Renal cortex interstitium (tissue), 15 donors: ENCODE measurements at places on chromosomes 1 and 21. TPM values are rescaled to one million over a fixed set of nuclear protein-coding genes. Genes with fewer than 3 reads are reported as not detected.

Gene TAL1
- polyA plus RNA-seq, result 5.5 TPM

Gene APOBEC4
- polyA plus RNA-seq, result not detected

Gene CELA3B
- polyA plus RNA-seq, result 0.29 TPM

Gene OR6K3
- polyA plus RNA-seq, result 0.08 TPM

Gene FAM131C
- polyA plus RNA-seq, result 1.9 TPM

Gene RGS13
- polyA plus RNA-seq, result not detected

Gene PPFIA4
- polyA plus RNA-seq, result 8.5 TPM

Gene HNRNPR
- polyA plus RNA-seq, result 297 TPM

Gene MROH9
- polyA plus RNA-seq, result not detected

Gene PRRX1
- polyA plus RNA-seq, result 1.2 TPM

Gene GPA33
- polyA plus RNA-seq, result 1.0 TPM

Gene EXTL1
- polyA plus RNA-seq, result 1.7 TPM

Gene AADACL4
- 2.0 TPM for polyA plus RNA-seq

Gene KLF17
- not detected for polyA plus RNA-seq

Gene LRRC3
- polyA plus RNA-seq, result 5.8 TPM

Gene BNIPL
- polyA plus RNA-seq, result 3.6 TPM

Gene RGS16
- polyA plus RNA-seq, result 1.7 TPM

Gene UBL4B
- polyA plus RNA-seq, result not detected

Gene NPPA
- 0.85 TPM for polyA plus RNA-seq

Gene PTPN7
- polyA plus RNA-seq, result 1.7 TPM

Gene CR1L
- 1.3 TPM for polyA plus RNA-seq

Gene AIM2
- polyA plus RNA-seq, result not detected

Gene WLS
- 143 TPM for polyA plus RNA-seq

Gene C8B
- polyA plus RNA-seq, result not detected

Gene ANKRD35
- polyA plus RNA-seq, result 2.1 TPM

Gene TNFRSF25
- 16.6 TPM for polyA plus RNA-seq

Gene RYR2
- 1.2 TPM for polyA plus RNA-seq

Gene CYYR1
- polyA plus RNA-seq, result 52.5 TPM

Gene GRIK3
- polyA plus RNA-seq, result 2.8 TPM

Gene FMOD
- 49.9 TPM for polyA plus RNA-seq

Gene PBX1
- polyA plus RNA-seq, result 160 TPM

Gene KDF1
- polyA plus RNA-seq, result 10.3 TPM

Gene SMIM34
- 0.37 TPM for polyA plus RNA-seq
